Left renal pelvis (tissue), 4 donors: ENCODE measurements at places on chromosomes 2 and 18.

DNA sequence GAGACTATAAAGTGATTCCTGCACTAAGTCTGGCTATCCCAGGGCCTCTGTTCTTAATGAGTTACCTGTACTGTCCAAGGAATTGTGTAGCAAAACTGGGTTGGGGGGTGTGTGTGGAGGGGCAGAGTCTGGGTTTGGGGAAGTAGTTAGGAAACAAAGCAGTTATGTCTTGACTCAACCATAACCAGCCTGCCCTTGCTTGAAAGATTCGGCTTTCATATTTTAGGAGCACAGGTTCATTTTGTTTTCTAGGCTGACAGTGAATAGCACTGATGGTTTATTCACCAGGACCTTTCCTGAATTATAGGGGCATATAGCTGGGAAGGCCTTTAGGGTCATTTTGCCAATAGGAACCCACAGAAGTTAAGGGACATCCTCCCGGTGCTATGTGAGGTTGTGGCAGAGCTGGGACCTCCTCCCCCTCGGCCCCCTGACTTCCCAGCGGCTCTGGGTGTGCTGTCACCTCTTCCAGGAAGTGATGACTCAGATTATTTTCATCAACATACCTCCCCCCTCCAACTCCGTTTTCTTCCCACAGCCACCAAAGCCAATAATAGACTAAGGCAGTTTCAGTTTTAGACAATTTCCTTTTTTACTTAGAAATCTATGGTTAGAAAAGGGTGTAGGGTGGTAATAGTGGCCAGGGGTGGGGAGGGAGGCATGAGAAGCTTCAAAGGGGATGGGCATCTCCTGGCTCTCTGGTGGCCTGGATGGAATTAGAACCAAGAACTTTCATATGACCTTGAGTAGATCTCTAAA is 44.8 kb downstream of the SETBP1 start:
- no peak for DNase-seq

- no peak for DNase-seq
Observed at GRCh38 chr2:144504218-144504641, 15.7 kb downstream of the ZEB2 start.

GRCh38 chr18:72869226-72870185 is 1.7 kb upstream of the NETO1 start:
- no peak for DNase-seq

DNA sequence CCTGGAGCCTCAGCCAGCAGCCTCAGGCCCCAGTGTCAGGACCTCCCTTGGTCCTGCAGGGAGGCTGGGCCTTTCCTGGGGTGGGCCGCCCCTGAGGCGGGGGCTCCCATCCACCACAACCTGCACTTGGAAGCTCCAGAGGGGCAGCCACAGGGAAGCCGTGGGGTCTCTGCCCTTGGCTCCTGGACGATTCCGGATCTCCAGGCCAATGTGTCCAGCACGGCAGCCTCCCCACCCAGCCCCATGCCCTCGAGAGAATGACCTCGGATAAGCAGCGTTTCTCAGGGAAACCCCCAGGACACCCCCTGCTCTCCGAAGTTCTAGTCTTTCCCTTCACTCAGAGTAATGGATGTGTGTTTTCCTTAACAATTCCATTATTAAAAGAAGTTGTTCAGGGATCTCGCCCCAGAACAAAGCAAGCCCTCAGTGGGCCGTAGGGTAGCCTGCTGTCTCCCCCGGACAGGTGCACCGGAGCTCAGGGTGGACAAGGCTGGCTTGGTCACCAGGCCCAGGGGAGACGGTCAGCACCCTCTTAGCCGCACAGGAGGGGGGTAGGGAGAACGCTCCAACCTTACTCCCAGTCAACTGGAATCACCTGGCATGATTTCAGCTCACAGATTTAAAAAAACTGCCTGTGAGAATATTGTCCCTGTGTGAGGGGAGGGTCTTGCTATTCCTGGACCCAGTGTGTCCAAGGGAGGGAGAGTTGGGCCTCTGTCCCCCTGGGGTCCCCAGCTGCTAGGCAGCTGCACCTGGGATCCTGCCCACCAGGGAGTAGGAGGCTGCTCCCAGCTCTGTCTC is 72.2 kb upstream of the OTOS start:
- DNase-seq = no peak

- no peak for DNase-seq
Observed at GRCh38 chr2:27243391-27244130, 19.3 kb downstream of the SLC30A3 start.

GRCh38 chr2:10883066-10883465 is 28.7 kb upstream of the KCNF1 start:
- DNase-seq = no peak

GRCh38 chr2:234420408-234420807 is 76.5 kb downstream of the ARL4C start:
- DNase-seq = no peak

- DNase-seq = no peak
Observed at GRCh38 chr2:18153741-18154140, 275.3 kb downstream of the KCNS3 start.
